ENCODE measurements at places on chromosomes 6 and 20.

GRCh38 chr6:169365567-169366257, 112.1 kb upstream of the THBS2 start:
- no peak for DNase-seq

- peak; percentile 63 for DNase-seq
Observed at GRCh38 chr6:64280569-64280968, 645.0 kb downstream of the PHF3 start.

DNA sequence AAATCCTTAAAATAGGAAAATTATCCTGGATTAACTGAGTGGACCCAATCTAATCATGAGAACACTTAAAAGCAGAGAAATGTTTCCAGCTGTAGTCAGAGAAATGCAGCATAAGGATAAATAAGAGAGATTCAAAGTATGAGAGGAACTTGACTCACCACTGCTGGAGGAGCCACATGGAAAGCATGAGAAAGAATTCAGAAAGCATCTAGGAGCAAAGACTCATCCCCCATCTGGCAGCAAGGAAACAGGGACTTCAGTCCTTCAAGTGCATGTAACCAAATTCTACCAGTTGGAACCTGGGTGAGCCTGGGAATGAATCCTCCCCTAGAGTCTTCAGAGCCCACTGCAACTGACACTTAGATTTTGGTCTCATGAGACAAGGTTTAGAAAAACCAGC, 33.7 kb downstream of the RNF146 start:
- peak; percentile 79 for DNase-seq

- DNase-seq: peak; percentile 93
Observed at GRCh38 chr6:31122791-31123706, 2.8 kb upstream of the CDSN start.

All from M059J (cell line).